ENCODE measurements at places on chromosomes 2 and 18. TPM values are rescaled to one million over a fixed set of nuclear protein-coding genes. Genes with fewer than 3 reads are reported as not detected.

SELENOI gene
- 32.1 TPM for total RNA-seq

EN1 gene
- total RNA-seq = not detected

CAPG gene
- 219 TPM for total RNA-seq

IL1R1 gene
- 3.6 TPM for total RNA-seq

TTC27 gene
- total RNA-seq = 22.9 TPM

LRATD1 gene
- total RNA-seq = 8.0 TPM

PARD3B gene
- total RNA-seq = 1.5 TPM

DLX1 gene
- 7.0 TPM for total RNA-seq

LHCGR gene
- total RNA-seq = not detected

CHRNG gene
- not detected for total RNA-seq

CREG2 gene
- 1.1 TPM for total RNA-seq

NEB gene
- 0.27 TPM for total RNA-seq

TMEM37 gene
- total RNA-seq = not detected

UGT1A3 gene
- total RNA-seq = 0.88 TPM

BOLA3 gene
- 107 TPM for total RNA-seq

IMPACT gene
- total RNA-seq = 25.8 TPM

UGT1A10 gene
- total RNA-seq = not detected

ARL5A gene
- total RNA-seq = 38.5 TPM

VSNL1 gene
- 5.3 TPM for total RNA-seq

KCNG2 gene
- total RNA-seq = not detected

ZNF236 gene
- 6.7 TPM for total RNA-seq
